ENCODE measurements at places on chromosomes 16 and 17. TPM values are rescaled to one million over a fixed set of nuclear protein-coding genes. Genes with fewer than 3 reads are reported as not detected.

The HEATR9 gene
- not detected for total RNA-seq

The CBX2 gene
- 15.5 TPM for total RNA-seq

The HOXB8 gene
- total RNA-seq: 8.4 TPM

The KRT33B gene
- total RNA-seq: not detected

The TMEM235 gene
- total RNA-seq: not detected

The ABCA6 gene
- total RNA-seq: not detected

All from A549 treated with GW870086 at 1 μM for 4 hours (cell line).